ENCODE measurements at places on chromosomes 3 and 15.
A peak's percentile ranks its signal among the peaks of the same experiment; 100 is the strongest.

GRCh38 chr3:151900460-151900859 is 27.0 kb downstream of the SUCNR1 start:
- DNase-seq = no peak

DNA sequence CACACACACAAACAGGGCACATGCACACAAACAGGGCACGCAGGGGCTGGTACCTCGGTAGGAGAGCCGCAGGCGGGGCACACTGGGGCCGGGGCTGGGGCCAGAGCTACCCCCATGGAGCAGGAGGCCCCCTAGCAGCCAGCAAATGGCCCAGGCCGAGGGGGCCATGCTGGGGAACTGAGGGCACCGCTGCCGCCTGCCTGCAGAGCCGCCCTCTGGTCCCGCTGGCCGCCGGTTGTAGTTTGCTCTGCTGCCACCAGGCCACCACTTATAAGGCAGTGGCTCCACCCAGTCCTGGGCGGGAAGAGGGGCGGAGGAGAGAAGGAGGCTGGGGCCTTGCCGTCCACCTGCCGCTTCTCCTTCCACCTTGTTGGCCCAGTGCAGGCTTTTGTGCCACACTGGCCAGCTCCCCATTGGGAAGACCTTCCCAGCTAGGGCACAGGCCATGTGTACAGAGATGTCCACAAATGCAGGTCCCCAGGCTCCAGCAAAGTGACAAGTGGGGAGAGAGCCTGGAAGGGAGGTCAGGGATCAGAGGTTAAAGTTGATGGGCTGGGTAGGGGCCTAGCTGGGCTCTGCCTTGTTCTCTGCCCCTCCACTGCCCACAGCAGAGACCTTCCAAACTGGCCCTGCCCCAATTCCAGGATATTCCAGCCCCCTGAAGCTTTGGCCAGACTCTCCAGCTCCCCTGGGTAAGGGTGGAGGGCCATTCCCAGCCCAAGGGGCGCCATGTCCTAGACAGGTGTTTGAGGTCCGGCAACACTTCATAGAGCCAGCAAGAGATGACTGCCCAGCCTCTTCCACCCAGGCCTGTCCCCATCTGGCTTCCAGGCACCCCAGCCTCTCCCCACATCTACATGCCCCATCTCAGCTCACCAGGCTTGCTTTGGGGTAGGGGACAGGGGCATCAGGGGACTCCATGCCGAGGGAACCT is at the start of gene SEMA3G:
Gene SEMA3G, minus strand, starts transcription at position 244 of the 934 bp plus-strand sequence. Its CDS starts 76 bp downstream, at position 168.
- peak; percentile 67 for DNase-seq

- DNase-seq = no peak
Measured at GRCh38 chr15:57495554-57496165, 96.0 kb upstream of the MYZAP start.

DNA sequence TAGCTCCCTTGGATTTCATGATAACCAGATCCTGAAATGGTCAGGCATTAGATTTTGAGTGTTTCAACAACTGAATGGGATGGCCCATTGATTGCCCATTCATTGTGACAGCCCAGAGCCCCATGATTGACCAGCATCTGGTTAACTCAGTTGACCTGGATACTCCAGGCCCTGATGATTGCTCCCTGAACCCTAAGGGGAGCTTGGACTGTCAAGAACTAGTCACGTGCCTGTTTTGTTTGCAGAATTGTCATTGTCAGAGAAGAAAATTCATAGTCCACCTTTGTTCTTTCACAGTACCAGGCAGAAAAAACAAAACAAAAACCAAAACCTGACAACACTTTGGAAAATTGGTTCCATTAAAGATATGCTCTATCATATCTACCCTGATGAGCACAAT is 241.3 kb upstream of the ONECUT1 start:
- DNase-seq = no peak

DNA sequence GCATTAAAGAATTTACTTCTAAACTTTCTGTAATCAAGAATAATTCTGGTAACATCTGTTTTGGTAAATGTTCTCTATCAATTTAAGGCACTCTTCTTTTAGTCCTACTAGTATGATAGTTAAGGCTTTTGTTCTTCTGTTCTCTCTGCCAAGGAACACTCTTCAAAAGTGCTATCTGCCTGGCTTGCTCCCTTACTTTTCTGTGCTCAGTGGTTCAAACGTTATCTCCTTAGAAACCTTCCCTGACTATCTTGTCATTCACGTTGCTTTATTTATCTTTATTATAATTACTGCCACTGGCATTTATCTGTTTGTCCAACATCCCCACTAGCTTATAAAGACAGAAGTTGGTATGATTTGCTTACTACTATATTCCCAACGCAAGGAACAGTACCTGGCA is 59.2 kb downstream of the RFX7 start:
- no peak for DNase-seq

- no peak for DNase-seq
Measured at GRCh38 chr3:127982155-127982554, 67.1 kb downstream of the KBTBD12 start.

DNA sequence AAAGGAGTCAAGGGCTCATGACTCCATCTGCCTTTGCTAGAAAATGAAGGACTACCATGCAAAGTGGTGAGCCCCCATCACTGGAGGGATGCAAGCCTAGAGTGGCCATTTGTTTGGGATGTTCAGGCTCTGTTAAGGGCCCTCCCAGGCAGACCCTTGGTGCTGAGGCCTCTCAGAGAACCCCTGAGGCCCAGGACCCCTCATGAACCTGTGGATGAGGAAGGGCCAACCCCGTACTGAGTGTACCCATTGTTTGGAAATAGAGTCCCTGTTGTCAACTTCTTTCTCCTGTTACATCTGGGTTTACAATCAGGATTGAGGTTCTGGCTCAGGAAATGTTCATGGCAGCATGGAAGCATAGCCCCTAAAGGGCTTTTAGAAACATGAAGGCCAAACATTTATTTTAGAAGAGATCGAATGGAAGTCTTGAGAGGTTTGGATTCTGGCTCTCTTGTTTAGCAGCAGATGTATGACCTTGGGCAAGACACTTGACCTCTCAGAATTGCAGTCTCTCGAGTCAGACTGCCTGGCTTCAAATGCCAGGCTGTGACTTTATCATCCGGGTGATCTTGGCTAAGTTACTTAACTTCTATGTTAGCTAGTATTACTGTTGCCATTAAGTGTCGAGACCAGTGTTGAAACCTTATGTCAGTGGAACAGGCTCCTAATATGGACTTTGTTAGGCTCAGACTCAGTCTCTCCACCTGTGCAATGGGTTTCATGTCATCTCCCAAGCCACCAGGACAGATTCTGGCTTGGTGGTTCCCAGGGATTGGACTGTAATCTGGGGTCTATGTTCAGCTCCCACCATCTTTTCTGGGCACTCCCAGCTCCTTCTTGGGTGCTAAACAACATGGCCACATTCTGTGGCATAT is 12.4 kb downstream of the ITGA11 start:
- DNase-seq = no peak

DNA sequence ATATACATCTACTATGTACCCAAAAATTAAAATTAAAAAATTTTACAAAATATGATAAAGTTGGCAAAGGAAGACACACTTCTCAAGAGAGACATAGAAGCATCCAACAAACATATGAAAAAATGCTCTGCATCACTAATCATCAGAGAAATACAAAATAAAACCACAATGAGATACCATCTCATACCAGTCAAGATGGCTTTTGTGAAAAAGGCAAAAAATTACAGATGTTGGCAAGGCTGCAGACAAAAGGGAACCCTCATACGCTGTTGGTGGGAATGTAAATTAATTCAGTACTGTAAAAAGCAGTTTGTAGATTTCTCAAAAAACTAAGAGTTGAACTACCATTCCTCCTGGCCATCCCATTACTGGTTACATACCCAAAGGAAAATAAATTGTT is 581.7 kb upstream of the CCDC54 start:
- no peak for DNase-seq

DNA sequence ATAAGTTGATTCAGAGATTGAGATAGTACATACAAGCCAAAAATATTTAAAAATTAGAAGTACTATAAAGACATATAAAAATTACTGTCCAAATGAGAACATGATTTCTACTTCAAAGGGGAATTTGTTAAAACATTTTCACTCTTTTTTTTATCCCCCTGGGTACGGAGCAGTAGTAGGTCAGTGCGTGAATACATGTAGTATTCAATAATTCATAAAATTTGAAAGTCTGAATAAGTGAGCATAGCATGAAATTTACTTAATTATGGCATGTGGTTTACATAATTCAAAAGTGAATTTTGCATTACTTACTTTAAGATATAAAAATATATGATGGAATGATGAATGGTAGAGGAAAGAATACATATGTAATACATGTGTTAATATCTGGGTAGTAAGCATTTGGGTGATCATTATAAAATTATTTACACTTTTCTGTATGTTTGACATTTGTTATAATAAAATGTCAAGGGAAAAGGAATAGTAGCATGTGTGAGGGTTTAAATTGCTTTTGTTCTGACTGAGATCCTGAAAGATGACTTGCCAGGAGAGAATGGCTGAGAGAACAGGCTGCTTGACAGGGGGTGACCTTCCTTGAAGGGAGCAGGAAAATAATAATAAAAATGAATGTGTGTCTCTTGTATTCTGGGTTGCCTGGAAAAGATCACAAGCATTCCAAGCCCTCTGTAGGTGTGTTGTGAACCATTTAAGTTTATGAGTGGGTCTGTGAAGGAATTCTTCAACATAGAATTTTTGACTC is 1178.8 kb downstream of the ZPLD1 start:
- no peak for DNase-seq

DNA sequence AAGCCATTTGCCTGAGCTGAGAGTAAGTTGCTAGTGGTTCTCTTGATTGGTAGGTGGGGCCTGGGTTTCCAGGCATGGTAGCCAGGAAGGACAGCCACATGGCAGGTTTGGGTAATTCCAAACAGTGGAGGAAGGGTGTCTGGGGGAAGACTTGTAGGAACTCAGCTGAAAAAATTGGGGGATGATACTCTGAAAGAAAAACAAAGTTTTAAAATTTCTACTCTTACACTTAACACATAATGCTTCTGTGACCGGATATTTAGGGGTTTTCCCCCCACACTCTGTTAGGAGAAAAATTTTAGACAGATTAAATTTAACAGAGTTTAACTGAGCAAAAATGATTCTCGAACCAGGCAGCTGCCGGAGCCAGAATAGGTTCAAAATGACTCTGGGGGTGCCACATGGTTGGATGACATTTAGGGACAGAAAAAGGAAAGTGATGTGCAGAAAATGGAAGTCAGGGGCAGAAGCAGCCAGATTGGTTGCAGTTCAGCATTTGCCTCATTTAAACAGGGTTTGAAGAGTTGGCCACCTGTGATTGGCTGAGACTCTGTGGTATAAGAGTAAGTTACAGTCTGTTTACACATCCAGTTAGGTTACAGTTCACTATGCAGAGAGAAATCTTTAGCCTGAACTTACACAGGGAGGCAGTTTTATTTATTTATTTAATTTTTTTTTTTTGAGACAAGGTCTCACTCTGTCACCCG is 8.1 kb downstream of the B2M start:
- DNase-seq = no peak

GRCh38 chr3:71801986-71802385 is 17.0 kb upstream of the PROK2 start:
- no peak for DNase-seq

- DNase-seq = no peak
Measured at GRCh38 chr3:101535221-101535620, 22.2 kb upstream of the SENP7 start.

GRCh38 chr3:105801397-105801796 is 67.4 kb downstream of the CBLB start:
- DNase-seq = no peak

- DNase-seq = no peak
Measured at GRCh38 chr15:68047826-68048225, 6.3 kb upstream of the PIAS1 start.

DNA sequence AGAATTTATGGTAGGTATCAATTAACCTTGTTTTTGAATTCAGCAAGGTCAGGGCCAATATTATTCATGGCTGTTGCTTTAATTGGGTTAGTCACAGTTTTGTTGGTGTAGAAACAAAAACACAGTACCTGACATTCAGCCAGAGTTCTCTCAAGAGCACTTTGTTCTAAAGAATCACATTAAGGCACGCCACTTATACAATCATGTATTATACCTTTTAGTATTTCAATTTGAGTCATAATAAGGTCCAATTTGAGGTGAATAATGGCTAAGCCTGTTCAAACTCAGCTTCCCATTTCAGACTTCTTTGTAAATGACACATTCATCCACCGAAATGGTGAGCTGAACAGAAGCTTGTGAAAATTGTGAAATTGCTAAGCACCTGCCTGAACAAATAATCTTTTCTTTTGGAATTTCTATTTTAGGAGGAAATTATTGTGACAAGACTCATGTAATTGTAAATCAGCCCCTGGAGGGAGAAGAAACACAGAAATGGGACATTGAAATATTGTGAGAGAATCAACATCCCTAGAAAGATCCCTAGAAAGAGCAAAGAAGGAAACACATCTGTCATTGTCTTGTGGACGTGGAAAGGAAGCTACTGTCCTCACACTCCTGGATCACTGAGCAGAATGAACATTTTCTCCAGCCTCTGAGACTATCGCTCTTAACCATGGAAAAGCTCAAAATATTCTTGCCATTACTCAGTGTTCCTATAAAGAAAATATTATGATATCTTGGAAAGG is 29.3 kb downstream of the RIOX2 start:
- DNase-seq = no peak

DNA sequence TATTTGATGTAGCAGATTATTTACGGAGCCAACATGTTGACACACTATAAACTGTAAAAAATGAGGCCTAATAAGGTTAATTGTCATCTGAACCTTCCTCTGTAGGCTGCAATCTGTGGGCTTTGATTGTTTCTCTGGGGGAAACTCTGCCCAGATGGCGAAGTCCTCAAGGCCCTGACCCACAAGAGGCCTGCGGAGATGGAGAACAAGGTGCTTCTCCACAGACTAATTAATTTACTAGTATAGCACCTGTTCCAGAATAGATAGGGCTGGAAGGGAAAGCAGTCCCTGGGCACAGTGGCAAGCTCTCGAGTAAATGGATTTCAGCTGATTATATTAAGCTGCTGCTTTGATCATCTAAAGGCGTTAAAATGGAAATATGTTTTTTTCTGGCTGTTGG is 338.8 kb upstream of the DNAJC19 start:
- no peak for DNase-seq

- DNase-seq = no peak
Measured at GRCh38 chr15:84967380-84967779, 14.3 kb upstream of the PDE8A start.

GRCh38 chr15:95996494-95996893 is 334.0 kb upstream of the NR2F2 start:
- DNase-seq = no peak

GRCh38 chr3:7788881-7789280 is 712.7 kb upstream of the LMCD1 start:
- DNase-seq = no peak

DNA sequence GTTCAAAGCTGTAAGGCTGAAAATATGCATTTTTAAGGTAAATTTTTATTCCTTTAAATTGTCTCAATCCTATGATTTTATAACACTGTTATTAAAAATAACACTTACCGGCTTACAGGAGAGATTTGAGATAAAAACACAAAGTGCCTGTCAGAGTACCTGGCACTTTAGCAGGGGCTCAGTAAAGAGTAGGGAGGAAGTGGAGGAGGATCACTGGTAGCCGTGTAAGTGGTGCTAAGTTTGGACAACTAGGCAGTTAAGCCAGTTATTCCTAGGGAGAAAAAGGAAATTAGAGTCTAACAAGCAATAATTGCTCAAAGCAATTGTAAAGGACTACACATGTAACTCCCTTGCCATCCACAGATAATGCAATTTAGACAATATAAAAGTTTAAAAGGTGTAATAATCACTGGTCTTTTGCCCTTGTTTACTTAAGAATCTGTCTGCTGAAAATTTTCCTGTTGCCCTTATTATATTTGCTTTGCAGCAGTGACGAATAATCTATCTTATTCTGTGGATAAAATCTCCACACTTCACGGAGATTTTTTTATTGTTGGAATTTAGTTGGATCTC is 204.8 kb downstream of the CDIN1 start:
- DNase-seq = no peak

Data from activated naive CD4-positive, alpha-beta T cell (primary cell).